ENCODE measurements at places on chromosomes 4 and X.

DNA sequence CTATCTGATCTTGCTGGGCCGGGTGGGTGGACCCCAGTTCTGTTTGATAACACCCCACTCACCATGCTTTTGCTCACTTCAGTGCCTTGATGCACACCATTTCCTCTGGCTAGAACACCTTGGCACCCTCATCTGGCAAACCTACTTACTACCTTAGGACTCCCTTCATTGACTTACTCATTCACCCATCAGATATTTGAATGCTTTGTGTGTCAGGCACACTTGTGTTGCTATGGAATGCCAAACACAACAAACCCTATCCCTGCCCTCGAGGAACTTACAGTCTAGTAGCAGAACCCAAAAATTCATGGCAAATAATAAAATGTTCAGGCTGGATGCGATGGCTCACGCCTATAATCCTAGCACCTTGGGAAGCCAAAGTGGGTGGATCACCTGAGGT is 13.9 kb downstream of the CCNG2 start:
- DNase-seq, result no peak

DNA sequence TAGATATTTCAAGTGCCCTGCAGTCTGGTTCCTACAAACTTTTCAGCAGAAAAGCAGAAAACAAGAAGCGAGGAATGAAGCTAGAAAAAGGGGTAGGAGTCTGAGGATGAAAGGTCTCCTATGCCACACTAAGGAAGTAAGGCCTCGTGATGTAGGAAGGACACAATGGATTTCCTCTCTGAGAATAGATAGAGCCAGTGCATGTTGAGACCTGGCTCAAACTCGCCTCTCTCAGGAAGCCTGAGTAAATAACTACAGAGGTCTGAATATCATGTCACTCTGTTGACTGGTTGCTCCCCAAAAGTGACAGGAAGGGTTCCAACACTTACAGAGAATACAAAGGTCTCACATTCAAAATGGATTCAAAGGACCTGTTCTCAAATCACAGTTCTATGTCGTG is 93.3 kb downstream of the GRIA3 start:
- no peak for DNase-seq

DNA sequence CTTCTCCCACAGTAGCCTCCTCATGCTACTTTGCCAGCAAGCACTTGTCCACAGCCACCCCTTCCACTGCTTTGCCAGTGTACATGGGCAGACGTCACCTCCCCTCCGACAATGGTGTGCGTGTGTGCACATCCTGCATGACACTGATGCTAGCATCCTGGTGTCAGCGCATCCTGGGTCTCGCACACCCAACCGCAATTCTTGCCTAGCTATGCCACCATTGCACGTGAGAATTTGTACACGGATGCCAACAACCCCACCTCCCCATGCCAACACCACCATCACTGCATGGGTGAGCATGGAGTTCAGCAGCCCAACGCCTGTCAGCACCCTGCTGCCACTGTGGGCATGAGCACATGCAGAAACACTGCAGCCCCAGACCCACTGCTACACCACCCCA is 550.0 kb downstream of the STPG2 start:
- DNase-seq, result no peak

DNA sequence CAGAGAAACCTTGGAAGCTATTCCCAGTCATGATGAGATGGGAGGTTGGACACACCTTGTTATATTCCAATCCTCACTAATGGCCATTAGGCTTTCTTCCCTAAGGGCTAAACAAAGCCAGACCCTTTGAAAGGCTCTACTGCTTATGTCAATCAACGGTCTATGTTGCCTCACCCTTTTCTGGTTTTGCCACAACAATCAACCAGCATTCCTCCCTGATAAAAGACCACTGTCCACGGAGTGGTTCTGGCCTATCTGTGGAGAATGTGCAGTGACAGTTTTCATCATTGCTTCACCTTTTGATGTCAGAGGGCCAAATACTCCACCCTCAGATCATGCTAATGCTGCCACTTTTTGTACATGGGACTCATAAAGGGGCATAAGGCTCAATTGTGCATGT is 913.4 kb downstream of the RPA4 start:
- DNase-seq, result no peak

DNA sequence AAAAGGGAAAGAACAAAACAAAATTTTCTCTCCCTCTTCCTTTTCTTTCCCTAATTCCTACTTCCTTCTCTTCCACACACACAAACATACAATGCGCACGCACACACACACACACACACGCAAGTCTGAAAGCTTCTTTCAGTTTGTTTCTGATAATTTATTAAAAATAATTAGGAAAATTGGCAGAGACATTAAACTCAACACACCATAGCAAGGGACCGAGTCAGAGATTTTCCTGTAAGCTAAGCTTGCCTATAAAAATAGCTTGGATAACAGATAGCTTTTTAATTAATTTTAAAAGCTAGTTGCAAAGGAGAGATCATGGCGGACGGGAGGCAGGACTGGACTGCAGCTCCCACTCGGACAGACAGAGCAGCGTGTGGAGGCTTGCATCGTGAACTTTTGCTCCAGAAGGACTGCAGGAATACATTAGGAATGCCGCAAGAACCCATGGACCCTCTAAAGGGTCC is 92.6 kb upstream of the MAPK10 start:
- DNase-seq, result no peak

GRCh38 chr4:86894455-86894854 is 2.2 kb upstream of the C4orf36 start:
- DNase-seq, result no peak

GRCh38 chrX:132092439-132093065 is 35.3 kb downstream of the FRMD7 start:
- DNase-seq, result peak; percentile 44

- DNase-seq, result no peak
These were observed 206.3 kb upstream of the ATP6AP2 start for GRCh38 chrX:40374486-40374885.

- DNase-seq, result no peak
These were observed 1178.4 kb upstream of the PCDH7 start for GRCh38 chr4:29541757-29542156.

- DNase-seq, result no peak
These were observed 128.3 kb upstream of the MED14 start for GRCh38 chrX:40863671-40864070.

DNA sequence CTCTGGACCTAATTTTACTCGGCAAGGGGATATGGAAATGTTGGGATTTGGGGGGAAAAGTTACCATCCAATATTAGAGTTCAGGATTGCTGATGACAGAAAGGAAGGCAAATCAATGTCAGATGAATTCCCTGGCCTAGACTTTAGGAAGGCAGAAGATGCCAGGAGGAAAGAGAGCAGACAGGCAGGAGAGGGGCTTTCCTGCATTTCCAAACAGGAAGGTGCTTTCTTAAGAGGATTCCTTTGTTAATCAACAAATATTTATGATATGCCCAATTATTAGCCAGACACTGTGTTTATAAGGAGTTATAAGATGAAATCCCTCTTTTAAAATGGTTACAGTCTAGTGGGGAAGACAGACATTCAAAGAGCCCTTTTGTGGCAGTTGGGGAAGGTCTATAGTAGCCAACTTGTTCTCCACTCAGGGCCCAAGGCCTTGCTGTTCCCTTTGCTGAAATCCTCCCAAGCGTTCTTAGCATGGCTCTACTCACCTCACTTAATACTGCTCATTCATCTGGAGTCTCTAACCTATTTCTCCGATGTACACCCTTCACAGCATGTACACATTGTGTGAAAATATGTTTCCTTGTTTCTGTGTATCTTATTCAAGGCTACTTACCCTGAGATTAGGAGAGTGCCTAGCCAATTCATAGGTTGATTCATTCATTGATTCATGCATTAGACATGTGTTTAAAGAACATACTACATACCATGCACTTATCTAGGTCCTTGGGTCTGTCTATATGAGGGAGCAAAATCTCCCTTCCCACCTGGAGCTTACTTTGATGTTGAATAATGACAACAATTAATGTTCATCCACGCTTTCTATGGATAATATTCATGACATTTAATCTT is 5.3 kb downstream of the IGFBP7 start:
- no peak for DNase-seq

GRCh38 chrX:153723351-153724251 is 586 bp downstream of the BCAP31 start:
- DNase-seq, result peak; percentile 74

DNA sequence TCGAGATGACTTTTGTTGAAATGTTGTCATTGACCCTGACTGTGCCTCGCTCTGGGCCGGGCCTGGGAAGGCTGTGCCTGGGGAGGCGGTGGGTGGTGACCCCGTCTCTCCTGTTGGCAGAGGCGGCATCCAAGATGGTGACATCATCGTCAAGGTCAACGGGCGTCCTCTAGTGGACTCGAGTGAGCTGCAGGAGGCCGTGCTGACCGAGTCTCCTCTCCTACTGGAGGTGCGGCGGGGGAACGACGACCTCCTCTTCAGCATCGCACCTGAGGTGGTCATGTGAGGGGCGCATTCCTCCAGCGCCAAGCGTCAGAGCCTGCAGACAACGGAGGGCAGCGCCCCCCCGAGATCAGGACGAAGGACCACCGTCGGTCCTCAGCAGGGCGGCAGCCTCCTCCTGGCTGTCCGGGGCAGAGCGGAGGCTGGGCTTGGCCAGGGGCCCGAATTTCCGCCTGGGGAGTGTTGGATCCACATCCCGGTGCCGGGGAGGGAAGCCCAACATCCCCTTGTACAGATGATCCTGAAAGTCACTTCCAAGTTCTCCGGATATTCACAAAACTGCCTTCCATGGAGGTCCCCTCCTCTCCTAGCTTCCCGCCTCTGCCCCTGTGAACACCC is 36.4 kb downstream of the HTRA3 start:
- no peak for DNase-seq

GRCh38 chrX:145532176-145532780 is 285.0 kb downstream of the SPANXN1 start:
- peak; percentile 9 for DNase-seq

- no peak for DNase-seq
These were observed 88.4 kb downstream of the PDE5A start for GRCh38 chr4:119540249-119540648.

DNA sequence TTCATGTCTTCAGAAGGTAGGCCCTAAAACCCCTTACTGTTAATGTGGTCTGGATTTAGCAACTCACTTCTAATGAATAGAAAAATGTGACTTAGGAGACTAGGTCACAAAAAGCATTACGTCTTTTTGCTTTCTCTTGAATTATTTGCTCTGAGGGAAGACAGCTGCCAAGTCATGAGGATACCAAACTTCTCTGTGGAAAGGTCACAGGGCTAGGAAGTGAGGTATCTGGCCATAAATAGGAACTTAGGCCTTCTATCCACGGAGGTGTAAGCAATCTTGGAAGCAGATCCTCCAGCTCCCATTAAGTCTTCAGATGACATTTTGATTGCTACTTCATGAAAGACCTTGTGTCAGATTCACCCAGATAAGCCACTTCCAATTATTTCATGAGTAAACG is 120.6 kb downstream of the JADE1 start:
- DNase-seq, result no peak

DNA sequence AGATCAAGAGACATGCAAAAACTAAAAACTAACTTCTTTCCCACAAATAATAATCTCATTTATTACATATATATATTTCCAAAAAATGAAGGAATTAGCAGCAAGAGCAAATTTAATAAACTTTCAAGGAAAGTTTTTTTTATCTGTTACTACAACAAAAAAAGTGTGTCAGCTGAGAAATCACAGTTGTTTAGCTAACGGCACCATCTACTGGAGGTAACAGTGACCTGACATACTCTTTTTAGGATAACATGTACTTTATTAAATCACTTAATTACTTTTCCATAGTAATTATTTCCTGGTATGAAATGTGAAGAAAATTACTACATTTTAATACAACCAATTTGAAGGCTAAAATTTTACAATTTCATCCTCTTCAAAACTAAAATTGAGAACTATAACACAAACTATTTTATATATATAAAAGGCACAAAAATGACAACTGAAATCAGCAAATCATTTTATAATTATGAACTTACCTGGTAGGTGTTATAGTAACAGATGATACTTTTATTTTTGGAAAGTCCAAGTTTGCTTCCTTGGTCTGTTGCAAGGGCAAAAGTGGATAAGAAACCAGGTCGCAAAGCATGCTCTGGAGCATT is 9.1 kb downstream of the LAMTOR3 start:
- peak; percentile 30 for DNase-seq

GRCh38 chr4:1022739-1023066 is 11.3 kb downstream of the FGFRL1 start:
- no peak for DNase-seq

- DNase-seq, result no peak
These were observed 23.2 kb upstream of the FAM90A26 start for GRCh38 chr4:9146967-9147366.

- peak; percentile 18 for DNase-seq
These were observed 2.1 kb upstream of the IL2 start for GRCh38 chr4:122458625-122459024.

DNA sequence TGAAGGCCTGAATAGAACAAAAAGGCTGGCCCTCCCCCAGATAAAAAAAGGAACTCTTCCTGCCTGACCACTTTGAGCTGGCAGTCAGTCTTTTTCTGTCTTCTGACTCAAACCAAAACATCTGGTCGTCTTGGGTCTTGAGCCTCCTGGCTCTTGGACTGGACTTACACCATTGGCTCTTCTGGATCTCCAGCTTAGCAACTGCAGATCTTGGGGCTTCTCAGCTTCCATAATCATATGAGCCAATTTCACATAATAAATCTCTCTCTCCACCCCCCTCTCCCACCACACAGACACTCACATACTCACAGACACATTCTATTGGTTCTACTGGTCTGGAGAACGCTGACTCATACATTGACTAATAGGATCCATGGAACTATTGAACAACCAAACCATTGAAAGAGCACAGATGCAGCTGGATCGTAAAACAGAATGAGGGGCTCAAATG is 15.6 kb upstream of the CWH43 start:
- DNase-seq, result no peak

DNA sequence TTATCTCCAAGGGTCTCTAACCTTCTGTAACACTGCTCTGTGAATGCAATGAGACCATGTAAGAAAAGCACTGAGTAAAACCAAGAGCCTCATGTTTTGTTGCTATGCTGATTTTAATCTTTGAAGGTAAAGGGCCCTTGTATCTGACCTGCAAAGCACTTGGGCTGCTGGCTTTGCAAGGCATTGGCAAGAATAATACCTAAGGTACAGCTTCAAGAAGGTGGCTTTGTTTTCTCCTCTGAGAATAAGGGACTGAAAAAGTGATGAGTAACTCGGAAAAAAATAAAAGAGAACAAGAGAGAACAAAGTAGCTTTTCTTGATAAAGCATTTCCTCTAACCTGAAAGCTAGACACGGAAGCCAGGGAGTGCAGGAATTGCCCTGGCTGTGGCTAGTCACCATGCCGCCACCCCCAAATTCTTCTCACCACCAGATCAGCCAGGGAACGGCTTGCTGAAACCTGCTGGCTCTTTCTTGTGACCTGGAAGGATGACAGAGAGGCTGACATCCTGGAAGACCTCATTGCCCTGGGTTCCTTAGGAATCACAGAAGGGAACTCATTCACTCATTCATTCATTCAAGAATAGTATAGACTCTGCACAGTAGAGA is 41.8 kb upstream of the HS3ST1 start:
- no peak for DNase-seq

DNA sequence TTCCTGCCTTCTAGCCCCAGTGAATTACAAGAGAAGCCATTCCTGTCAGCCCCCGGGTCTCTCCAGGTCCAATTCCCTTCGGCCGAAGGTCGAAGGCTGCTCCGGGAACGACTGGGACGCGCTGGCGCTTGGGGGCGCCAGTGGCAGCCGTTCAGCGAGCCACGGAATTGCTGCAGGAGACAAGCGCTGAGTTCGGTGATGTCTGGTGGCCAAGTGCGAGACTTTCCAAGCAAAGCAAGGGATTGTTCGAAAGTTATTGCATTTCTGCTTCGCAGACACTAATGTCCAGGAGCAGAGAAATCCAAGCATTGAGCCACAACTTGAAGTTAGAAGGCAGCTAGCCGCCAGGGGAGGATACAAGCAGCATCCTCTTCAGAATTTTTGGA is 1.1 kb upstream of the DKK2 start:
- DNase-seq, result peak; percentile 6

Data from GM13977 (cell line).